Stimulated activated CD4-positive, alpha-beta T cell treated with anti-CD3 and anti-CD28 coated beads, Interleukin-1b, Interleukin-23, amount 100 ng/mL, for 1 hour (primary cell): ENCODE measurements at places on chromosomes 1 and 21.

- DNase-seq: no peak
These were observed 212.7 kb upstream of the FGGY start for GRCh38 chr1:59083946-59084865.

GRCh38 chr1:206766251-206766856 lies 4.2 kb upstream of the IL19 start:
- peak; percentile 36 for DNase-seq

- DNase-seq: no peak
These were observed 154.0 kb upstream of the WNT4 start for GRCh38 chr1:22296701-22297591.

GRCh38 chr1:51576085-51576444 lies 40.8 kb upstream of the OSBPL9 start:
- DNase-seq: no peak

GRCh38 chr21:42905195-42905594 lies 12.1 kb downstream of the NDUFV3 start:
- no peak for DNase-seq

DNA sequence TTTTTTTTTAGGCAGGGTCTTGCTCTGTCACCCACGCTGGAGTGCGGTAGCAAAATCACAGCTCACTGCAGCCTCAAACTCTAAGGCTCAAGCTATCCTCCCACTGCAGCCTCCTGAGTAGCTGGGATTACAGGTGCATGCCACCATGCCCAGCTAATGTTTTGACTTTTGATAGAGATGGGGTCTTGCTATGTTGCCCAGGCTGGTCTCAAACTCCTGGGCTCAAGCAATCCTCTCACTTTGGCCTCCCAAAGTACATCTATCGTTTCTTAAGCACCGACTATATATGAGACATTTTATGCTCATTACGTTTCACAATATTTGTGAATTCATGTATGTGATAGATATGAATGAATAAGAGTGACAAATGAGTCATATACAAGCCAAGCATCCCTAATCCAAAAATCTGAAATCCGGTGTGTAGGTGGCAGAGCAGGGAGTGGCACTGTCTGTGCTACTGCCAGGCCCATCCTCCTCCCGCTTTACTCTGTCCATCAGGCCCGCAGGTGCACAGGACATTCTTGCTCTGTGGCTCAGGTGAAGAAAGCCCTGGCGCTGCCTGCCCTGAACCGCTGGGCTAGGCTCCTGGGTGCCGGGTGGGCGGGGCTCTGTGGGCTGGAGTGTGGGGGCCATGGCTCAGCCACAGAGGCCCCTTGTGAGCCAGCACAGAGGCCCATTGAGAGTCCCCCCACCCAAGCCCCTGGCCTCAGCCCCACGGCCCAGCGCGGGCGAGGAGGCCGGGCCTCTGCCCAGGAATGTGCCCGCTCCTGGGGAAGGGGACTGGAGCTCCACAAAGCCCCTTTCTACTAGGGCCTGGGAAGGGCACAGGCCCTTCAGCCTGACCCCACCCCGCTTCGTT lies 45.3 kb downstream of the HSPG2 start:
- no peak for DNase-seq
